ENCODE measurements at places on chromosomes 12 and 14.

- no peak for DNase-seq
These were observed 479.7 kb upstream of the TBX3 start for GRCh38 chr12:115163710-115164109.

GRCh38 chr12:87809916-87810315, 219.3 kb downstream of the C12orf50 start:
- no peak for DNase-seq

- DNase-seq: no peak
These were observed 80.8 kb downstream of the GALNT9 start for GRCh38 chr12:132248453-132249167.

DNA sequence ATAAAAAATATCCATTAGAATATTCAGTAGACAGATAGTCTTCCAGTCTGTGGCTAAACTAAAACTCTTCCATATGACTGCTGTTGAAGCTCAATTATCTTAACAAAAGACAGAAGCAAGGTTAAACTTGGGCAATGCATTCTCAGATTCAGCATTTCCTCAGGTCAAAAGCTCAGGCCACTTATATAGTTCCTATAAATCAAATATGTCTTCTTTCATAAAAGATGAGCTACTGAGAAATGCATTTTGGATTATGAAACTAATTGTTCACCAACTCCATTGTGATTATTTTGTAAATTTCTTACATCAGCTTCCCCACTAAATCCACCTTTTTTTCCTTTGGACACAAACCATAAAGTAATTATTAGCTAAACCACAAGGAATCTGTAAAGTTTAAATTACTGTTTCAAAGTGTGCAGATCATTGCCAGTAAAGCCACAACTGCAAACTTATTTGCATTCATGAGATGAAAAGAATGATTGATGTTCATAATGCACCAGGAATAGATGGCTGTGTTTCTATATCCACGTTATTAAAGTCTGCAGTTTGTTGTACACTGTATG, 224.4 kb downstream of the FBXL14 start:
- no peak for DNase-seq

DNA sequence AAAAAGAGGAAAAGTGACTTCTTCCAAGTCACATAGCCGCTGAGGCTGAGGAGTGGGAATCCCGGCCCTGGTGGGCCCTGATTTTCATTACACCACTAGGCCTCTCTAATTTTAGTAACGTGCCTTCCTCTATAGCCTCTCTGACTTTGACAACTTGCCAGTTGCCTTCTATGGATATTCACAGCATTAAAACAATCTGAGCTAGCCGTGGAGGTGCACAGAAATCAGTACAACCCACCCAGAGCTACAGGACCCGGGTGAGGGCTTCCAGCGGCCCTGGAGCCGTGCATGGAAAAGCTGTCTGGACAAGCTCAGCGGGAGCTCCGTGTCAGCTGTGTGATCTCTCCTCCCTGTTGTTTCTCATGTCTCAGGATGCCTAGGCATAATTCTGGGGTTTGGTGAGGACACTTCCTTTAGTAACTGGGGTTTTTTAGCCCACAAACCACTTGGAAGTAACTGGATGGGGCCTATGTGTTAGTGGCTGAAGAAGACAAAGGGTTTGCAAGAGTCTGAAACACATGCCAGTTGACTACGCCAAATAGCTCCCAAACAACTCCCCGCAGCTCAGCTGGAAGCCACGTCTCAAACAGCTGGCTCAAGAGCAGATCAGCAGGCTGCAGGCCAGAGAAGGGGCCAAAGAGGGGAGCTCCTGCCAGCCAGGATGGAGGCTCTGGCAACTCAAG, 53.0 kb downstream of the SSH1 start:
- DNase-seq: no peak

DNA sequence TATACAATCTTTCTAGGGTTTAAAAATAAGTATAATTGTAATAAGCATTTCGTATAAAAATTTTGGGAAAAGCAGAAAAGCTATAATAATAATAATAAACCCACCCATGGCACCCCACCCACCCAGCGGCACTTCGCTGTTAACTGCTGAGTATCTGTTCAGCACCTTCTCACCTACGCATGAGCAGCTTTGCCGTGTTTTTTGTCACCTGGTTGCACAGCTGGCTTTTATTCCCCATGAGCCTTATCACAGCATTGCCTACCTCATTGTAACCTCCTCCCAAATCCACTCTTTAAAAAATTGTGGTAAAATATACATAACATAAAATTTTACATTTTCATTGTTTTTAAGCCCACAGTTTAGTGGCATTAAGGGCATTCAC, 34.7 kb downstream of the CYP46A1 start:
- DNase-seq: no peak

GRCh38 chr12:27198036-27198435, 46.0 kb upstream of the STK38L start:
- DNase-seq: no peak

DNA sequence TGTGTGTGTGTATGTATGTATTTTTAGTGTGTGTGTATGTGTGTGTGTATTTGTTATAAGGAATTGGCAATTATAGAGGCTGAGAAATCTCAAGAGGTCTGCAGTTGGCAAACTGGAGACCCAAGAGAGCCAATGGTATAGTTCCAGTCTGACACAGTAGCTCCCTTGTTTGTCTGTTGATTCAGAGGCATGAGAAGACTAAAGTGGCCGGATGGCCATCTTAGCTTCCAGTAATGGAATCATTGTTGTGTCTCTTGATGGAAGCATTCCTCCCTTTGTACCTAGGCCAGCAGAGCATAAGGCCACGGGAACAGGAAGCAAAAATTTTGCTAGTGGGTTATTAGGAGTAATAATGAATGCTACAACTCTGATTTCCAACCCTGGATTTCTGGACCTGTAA, 460.6 kb downstream of the TMTC2 start:
- no peak for DNase-seq

DNA sequence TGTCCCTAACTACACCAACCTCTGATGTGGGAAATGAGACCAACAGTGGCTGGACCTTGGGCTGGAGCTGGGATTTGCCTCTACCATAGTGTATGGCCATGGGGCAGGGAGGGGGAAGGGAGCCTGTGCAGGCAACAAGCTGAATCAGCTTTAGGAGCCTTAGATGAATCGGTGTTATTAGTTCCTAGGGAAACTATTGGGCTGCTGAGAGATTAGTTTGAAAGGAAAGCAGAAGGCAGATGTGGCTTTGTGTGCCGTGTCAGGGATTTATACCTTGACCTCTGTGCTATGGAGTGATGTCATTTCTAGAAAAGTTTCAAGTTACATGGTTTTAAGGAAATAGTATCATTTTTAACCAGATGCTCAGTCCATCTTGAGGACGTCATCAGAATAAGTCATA, 19.5 kb upstream of the GAS2L3 start:
- no peak for DNase-seq

DNA sequence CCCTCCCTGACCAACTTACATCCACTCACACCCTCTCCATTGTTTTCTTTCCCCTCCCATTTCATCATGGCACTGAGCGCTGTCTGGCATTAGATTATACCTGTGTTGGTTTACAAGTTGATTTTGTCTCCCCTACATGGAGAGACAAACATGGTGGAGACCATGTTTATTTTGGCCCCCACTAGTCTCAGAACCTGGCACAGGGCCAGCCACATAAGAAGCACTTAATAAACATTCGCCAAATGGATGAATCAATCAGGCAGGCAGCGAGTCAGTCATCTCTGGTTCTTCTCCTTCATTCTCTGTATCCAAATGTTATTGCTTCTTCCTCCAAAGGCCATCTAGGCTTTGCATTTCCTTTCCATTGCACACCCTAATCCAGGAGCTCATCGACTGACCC, 177.4 kb downstream of the DPF3 start:
- DNase-seq: no peak

GRCh38 chr14:81408595-81408994, 8.5 kb upstream of the STON2 start:
- DNase-seq: no peak

GRCh38 chr14:76762411-76763095, 1.3 kb downstream of the VASH1 start:
- DNase-seq: no peak

- DNase-seq: no peak
These were observed 9.9 kb upstream of the FICD start for GRCh38 chr12:108505129-108505528.

DNA sequence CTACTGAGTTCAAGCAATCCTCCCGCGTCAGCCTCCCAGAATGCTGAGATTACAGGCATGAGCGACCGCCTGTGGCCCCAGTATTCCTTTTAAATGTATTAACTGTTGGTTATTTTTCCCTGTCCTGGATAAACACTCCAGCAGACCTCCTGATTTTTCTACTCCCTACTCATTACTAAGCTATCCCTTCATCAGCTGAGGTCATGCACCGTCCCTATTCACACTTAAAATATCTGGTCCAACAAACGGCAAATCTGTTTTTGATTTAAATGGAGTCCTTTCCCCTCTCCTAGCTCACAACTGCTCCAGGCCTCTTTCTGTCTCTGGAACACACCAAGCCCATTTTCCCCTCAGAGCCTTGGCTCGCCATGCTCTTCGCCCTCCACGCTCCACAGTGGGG, 1003.3 kb upstream of the TMEM132C start:
- no peak for DNase-seq

DNA sequence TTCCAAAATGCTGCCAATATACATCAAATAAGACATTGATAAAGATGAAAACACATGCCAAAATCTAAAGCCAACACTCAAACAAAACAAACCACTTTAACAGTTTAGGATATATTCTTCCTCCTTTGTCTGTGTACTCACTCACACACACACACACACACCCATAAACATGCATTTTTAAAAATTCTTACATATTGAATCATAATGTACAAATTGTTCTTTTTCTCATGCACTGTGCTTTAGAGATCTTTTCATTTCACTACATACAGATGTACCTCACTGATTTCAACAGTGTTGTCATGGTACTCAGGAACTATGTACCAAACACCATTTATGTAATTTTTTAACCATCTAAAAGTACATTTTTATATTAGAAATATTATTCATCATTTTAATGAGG, 9.5 kb upstream of the RERG start:
- no peak for DNase-seq

GRCh38 chr12:83102499-83102898, 415.8 kb downstream of the TMTC2 start:
- no peak for DNase-seq

DNA sequence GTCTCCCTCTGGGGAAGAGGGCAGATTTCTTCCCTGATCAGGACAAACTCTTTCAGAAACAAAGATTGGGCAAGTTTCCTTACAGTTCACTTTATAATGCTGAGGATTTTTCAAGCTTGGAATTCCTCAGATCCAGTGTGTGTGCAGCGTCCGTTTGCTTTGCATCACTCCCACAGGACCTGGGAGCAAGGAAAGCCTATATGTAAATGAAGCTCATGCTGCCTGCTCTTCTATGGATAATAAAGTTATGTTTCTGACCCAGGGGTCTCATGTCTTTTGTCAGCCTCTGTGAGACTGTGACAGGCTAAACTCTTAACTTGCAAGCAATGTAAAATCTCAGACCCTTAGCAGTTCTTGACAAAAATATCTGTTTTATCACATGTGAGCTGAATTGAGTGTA, 41.6 kb downstream of the TRHDE start:
- no peak for DNase-seq

GRCh38 chr14:101823511-101824120, 62.1 kb downstream of the PPP2R5C start:
- no peak for DNase-seq

GRCh38 chr14:72128629-72129028, 196.4 kb downstream of the RGS6 start:
- DNase-seq: no peak

DNA sequence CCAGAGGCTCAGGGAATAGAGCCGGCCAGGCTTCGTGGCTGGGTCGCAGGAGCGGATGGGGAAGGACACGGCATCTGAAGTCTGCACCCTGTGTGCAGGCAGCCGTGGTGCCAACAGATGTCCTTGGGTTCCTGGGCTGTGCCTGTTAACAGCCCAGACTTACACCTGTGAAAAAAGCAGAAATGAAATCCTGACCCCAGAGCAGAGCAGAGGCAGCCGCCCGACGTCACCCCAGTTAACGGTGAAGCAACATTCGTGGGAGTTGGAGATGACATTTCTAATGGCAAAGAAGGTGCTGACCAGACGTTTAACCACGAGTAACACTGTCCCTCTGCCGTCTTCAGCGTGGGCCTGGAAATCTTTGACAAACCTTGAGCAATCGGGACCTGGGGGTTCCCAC, 200.3 kb upstream of the DIO3 start:
- DNase-seq: no peak

Measured in caudate nucleus (tissue), 63 donors.